Activated CD4-positive, alpha-beta T cell treated with anti-CD3 and anti-CD28 coated beads, Interleukin-2, amount 10 ng/mL, durations not matched to agents 7 days and 5 days (primary cell): ENCODE measurements at places on chromosomes 4 and X.

DNA sequence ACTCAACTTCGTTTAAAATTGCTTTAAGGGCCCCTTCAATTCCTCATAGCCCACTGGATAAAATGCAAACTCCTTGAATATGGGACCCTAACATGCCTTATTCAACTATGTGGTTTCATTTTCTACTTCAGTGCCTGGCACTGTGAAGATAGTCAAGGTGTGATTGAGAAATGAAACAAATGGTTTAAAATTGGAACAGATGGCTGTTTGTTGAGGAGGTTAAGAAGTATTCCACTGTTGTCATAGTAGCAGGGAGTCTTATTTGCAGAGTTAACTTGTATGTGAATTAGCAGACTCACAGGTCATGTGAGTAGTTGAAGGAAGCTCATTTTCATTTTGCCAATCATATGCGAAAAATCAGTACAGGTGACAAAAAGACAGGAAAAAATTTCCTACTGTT, 593.3 kb downstream of the KCTD8 start:
- H3K27me3 ChIP-seq: no peaks in the 10 kb centered on the region
- DNase-seq: no peak
- no peaks in the 10 kb centered on the region for H3K36me3 ChIP-seq

- no peaks in the 10 kb centered on the region for H3K36me3 ChIP-seq
- DNase-seq: no peak
- H3K4me3 ChIP-seq: no peak overlapping the region
- no peak overlapping the region for H3K27ac ChIP-seq
These were observed 205.9 kb upstream of the GALNT7 start for GRCh38 chr4:172962564-172963353.

- H3K27ac ChIP-seq: peak overlapping the region; percentile 16
- peaks cover 60% of the 10 kb centered on the region for H3K4me1 ChIP-seq
- no peak overlapping the region for H3K4me3 ChIP-seq
- no peaks in the 10 kb centered on the region for H3K27me3 ChIP-seq
- H3K36me3 ChIP-seq: peaks cover 55% of the 10 kb centered on the region
- DNase-seq: peak; percentile 77
These were observed 39.2 kb upstream of the ASMTL start for GRCh38 chrX:1491851-1492349.

- no peak overlapping the region for H3K27ac ChIP-seq
- no peak overlapping the region for H3K4me3 ChIP-seq
- H3K36me3 ChIP-seq: no peaks in the 10 kb centered on the region
- peaks cover 42% of the 10 kb centered on the region for H3K4me1 ChIP-seq
- H3K27me3 ChIP-seq: no peaks in the 10 kb centered on the region
These were observed 30.5 kb upstream of the ACSL1 start for GRCh38 chr4:184856277-184856609.

GRCh38 chrX:18075603-18076002, 145.1 kb downstream of the BEND2 start:
- H3K36me3 ChIP-seq: no peaks in the 10 kb centered on the region
- no peaks in the 10 kb centered on the region for H3K27me3 ChIP-seq
- H3K27ac ChIP-seq: no peak overlapping the region
- DNase-seq: no peak

DNA sequence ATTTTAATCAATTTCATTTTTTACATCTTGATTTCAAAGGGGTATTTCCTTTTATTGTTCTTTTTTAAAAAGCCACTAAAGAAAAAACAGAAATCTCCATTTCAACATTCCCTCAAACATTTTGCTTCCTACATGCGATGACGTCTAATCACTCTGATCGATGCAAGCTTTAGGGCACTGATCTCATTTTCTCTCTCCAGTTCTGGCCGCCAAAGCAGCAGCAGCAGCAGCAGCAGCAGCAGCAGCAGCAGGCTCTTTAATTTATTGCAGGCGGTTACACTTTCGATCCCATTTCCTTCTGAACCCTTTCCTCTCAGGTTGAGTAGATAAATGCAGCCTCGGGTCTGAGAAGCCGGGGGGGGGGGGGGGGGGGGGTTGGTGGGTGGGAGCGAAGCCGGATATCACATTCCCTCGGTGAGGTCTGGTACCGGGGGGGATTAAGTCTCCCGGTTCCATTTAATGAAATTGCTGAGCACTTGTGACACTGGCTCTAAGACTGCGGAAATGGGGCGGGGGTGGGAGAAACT, 3.4 kb upstream of the PCDH7 start:
- peak overlapping the region; percentile 63 for H3K4me3 ChIP-seq
- DNase-seq: no peak
- H3K27ac ChIP-seq: no peak overlapping the region
- peaks cover 6% of the 10 kb centered on the region for H3K36me3 ChIP-seq

DNA sequence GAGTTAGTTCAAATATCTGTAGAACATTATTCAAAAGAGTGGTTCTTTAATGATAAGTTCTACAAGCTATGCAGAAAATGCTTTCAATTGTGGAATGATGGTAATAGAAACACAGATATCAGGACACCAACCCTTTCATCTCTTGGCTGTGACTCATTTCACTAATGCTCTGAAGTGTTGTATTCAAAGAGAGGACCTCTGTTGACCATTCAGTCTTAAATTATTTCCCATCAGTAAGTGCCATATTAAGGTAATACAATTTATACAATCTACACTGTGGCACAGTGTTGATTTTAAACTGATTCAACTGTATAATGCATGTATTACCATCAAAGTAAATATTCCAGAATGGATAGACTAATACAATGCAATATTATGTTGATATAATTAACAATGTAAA, 289.0 kb upstream of the ADGRL3 start:
- H3K27ac ChIP-seq: no peak overlapping the region
- no peaks in the 10 kb centered on the region for H3K36me3 ChIP-seq
- no peaks in the 10 kb centered on the region for H3K4me1 ChIP-seq
- H3K4me3 ChIP-seq: no peak overlapping the region

- DNase-seq: peak; percentile 6
- no peaks in the 10 kb centered on the region for H3K36me3 ChIP-seq
- H3K4me1 ChIP-seq: peaks cover 10% of the 10 kb centered on the region
- H3K27ac ChIP-seq: no peak within 1 kb of the TSS
- peaks cover 17% of the 10 kb centered on the region for H3K27me3 ChIP-seq
These were observed at the start of gene KLHL13 for GRCh38 chrX:118116713-118117550. Gene KLHL13, minus strand, starts transcription at chrX:118116810. Its CDS starts 88,337 bp downstream, at chrX:118028473.

DNA sequence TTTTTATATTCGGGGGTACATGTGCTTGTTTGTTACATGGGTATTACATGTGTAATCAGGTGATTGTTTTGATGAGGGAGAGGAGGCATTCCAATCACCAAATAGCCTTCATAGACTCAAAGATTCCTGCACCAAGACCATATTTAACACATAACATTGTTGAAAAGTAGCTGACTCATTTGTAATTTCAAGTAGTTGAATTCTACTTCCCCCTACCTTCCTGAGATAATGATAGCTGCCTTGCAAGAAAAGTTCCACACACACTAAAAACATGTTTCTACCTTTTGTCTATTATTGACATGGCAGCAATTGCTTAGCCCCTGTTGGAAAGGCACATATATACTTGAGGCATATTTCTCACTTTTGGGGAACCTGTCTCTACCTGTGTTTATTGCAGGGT, 16.1 kb downstream of the PGAM4 start:
- H3K27me3 ChIP-seq: no peaks in the 10 kb centered on the region
- no peak for DNase-seq
- H3K4me3 ChIP-seq: no peak overlapping the region
- peaks cover 13% of the 10 kb centered on the region for H3K36me3 ChIP-seq

DNA sequence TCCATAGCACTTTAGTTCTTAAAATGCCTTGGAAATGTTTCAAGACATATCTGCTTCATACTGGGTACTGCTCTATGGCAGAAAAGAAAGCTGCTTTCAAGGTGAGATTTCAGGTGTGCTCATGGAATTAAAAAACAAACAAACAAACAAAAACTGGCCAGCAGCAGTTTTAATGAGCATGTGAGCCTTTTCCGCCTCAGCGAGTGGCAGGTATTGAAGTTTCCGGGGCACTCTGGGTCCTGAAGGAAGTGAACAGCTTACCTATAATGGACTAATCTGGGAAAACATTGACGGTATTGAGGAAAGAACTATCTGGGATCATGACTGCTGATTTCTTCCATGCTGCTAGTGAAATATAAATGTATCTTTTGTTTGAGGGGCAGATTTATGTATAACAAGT, 194.6 kb downstream of the MAML3 start:
- no peak overlapping the region for H3K27ac ChIP-seq
- H3K4me1 ChIP-seq: peaks cover 3% of the 10 kb centered on the region
- H3K4me3 ChIP-seq: no peak overlapping the region
- no peak for DNase-seq
- H3K36me3 ChIP-seq: no peaks in the 10 kb centered on the region

- H3K27ac ChIP-seq: no peak overlapping the region
- no peaks in the 10 kb centered on the region for H3K4me1 ChIP-seq
- H3K4me3 ChIP-seq: no peak overlapping the region
- H3K27me3 ChIP-seq: no peaks in the 10 kb centered on the region
These were observed 204.5 kb downstream of the CPE start for GRCh38 chr4:165583341-165583740.

GRCh38 chrX:15785176-15785750, 5.0 kb upstream of the ZRSR2 start:
- peaks cover 15% of the 10 kb centered on the region for H3K4me1 ChIP-seq
- no peak overlapping the region for H3K27ac ChIP-seq
- no peak overlapping the region for H3K4me3 ChIP-seq
- no peaks in the 10 kb centered on the region for H3K27me3 ChIP-seq
- peaks cover 23% of the 10 kb centered on the region for H3K36me3 ChIP-seq
- no peak for DNase-seq

- no peaks in the 10 kb centered on the region for H3K36me3 ChIP-seq
- no peak overlapping the region for H3K27ac ChIP-seq
- peaks cover 24% of the 10 kb centered on the region for H3K4me1 ChIP-seq
- no peak for DNase-seq
- H3K27me3 ChIP-seq: no peaks in the 10 kb centered on the region
These were observed 27.3 kb upstream of the CRLF2 start for GRCh38 chrX:1239681-1240142.

DNA sequence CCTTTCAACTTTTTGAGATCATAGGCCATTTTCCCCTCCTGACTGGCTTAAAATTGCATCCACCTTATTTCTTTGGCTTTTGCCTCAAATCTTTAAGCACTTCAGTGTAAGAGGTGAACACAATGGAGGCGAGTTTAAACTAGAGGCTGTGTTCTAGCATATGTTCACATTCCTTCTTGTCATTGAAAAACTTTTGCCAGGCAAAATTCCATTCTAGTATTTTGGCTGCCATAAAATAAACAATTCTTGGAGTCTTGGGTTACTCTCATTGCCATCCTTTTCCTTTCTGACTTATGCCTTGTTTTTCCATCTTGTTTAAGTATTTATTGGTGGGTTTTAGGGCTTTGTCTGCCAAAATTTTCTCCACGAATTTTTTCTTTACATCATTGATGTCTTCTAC, 137.3 kb upstream of the ANXA10 start:
- no peaks in the 10 kb centered on the region for H3K27me3 ChIP-seq
- no peaks in the 10 kb centered on the region for H3K4me1 ChIP-seq
- H3K36me3 ChIP-seq: no peaks in the 10 kb centered on the region
- H3K4me3 ChIP-seq: no peak overlapping the region

- H3K36me3 ChIP-seq: no peaks in the 10 kb centered on the region
- no peak overlapping the region for H3K4me3 ChIP-seq
- peaks cover 50% of the 10 kb centered on the region for H3K4me1 ChIP-seq
- DNase-seq: no peak
- no peak overlapping the region for H3K27ac ChIP-seq
- H3K27me3 ChIP-seq: no peaks in the 10 kb centered on the region
These were observed 99.1 kb upstream of the ENPP6 start for GRCh38 chr4:184316821-184317220.

- DNase-seq: no peak
- H3K4me3 ChIP-seq: peak overlapping the region; percentile 51
- H3K36me3 ChIP-seq: peaks cover 8% of the 10 kb centered on the region
- peak overlapping the region; percentile 50 for H3K27ac ChIP-seq
- peaks cover 53% of the 10 kb centered on the region for H3K27me3 ChIP-seq
- H3K4me1 ChIP-seq: peaks cover 18% of the 10 kb centered on the region
These were observed 2.9 kb upstream of the FAT1 start for GRCh38 chr4:186726426-186727168.

DNA sequence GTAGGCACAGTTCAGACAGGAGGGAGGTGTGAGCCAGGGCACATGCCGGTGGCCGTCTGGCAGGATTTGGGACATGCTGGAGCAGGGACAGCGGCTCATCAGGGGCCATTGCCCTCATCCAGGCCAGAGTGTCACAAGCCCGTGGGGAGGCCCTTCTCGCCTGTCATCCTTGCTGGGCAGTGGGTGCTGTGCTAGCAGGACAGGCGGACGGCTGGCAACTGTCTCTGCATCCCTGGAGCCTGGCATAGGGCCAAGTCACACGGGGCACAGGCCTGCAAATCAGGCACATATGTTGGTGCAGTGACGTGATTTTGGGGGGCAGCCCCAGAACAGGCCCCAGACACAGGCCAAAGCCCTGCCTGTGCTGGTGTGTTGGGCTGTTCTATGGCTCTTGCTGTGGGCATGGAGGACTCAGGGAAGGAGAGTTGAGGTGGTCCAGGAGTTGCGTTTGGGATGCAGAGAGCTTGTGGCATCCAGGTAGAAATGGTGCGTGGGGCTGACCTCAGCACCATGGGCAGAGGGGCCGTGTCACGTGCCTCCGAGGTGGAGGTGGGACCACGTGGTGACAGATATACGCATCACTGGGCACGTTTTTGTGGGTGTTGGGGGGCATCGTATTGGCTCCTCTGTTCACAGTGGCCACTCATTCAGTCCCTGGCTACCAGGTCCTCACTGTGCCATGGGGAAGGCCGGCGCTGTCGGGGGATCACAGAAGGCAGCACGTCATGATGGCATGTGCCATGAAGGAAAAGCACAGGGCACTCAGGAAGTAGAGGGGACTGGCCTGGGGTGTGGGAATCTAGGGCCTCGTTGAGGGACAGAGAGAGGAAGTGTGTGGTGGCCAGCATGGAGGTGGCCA, 14.6 kb upstream of the MSANTD1 start:
- H3K27me3 ChIP-seq: no peaks in the 10 kb centered on the region
- peaks cover 30% of the 10 kb centered on the region for H3K36me3 ChIP-seq
- peak overlapping the region; percentile 76 for H3K27ac ChIP-seq
- DNase-seq: no peak
- H3K4me1 ChIP-seq: no peaks in the 10 kb centered on the region

GRCh38 chrX:153623310-153624029, 23.5 kb upstream of the DUSP9 start:
- no peak overlapping the region for H3K27ac ChIP-seq
- H3K36me3 ChIP-seq: no peaks in the 10 kb centered on the region
- H3K27me3 ChIP-seq: no peaks in the 10 kb centered on the region
- no peaks in the 10 kb centered on the region for H3K4me1 ChIP-seq

GRCh38 chr4:75343333-75343732, 170.9 kb downstream of the RCHY1 start:
- H3K4me1 ChIP-seq: no peaks in the 10 kb centered on the region
- peaks cover 2% of the 10 kb centered on the region for H3K27me3 ChIP-seq
- H3K4me3 ChIP-seq: no peak overlapping the region
- no peaks in the 10 kb centered on the region for H3K36me3 ChIP-seq
- H3K27ac ChIP-seq: no peak overlapping the region
